ENCODE measurements at places on chromosomes 7 and 10. TPM values are rescaled to one million over a fixed set of nuclear protein-coding genes. Genes with fewer than 3 reads are reported as not detected.

SCART1 gene
- total RNA-seq, result 2.8 TPM

EIF5AL1 gene
- total RNA-seq, result 1.1 TPM

- H3K27ac ChIP-seq, result peak overlapping the region; percentile 89
- no peak overlapping the region for H3K4me3 ChIP-seq
- DNase-seq, result no peak
- peaks cover 40% of the 10 kb centered on the region for H3K4me1 ChIP-seq
- H3K27me3 ChIP-seq, result no peaks in the 10 kb centered on the region
These were observed 2.8 kb downstream of the TRAPPC14 start for GRCh38 chr7:100155553-100156317.

DNA sequence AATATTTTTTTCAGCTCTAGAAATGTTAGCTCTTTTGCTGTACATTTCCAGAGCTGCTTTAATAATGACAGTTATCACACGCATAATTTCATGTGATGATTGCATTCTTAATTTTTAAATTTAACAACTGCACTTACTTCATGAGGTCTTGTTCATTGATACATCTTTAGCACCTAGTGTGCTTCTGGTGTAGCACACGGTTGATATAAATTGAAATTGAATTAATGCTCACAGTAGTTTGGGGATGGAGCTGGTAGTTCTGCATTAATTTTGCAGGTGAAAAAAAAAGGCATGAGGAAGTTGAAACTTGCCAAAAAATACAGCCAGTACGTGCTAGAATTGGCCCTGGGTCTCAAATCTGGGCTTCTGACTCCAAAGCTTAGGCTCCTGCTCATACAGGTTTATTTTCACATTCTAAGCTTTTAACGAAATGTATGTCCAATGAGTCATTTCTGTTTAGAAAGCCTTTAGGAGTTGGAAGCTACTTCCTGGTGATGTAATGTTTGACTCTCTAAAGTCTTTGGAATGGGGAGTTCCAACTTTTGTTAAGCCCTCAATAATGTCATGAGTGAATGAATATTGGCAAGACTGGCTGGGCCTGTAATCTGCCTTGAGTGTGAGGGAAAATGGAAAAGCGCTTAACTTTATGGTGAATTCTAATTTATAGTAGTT, 62.5 kb downstream of the DAGLB start:
- peak overlapping the region; percentile 68 for H3K27ac ChIP-seq
- H3K27me3 ChIP-seq, result no peaks in the 10 kb centered on the region
- H3K36me3 ChIP-seq, result peaks cover 32% of the 10 kb centered on the region

GRCh38 chr10:68075550-68076004, 494 bp upstream of the HERC4 start:
- no peaks in the 10 kb centered on the region for H3K27me3 ChIP-seq
- peaks cover 27% of the 10 kb centered on the region for H3K36me3 ChIP-seq

DNA sequence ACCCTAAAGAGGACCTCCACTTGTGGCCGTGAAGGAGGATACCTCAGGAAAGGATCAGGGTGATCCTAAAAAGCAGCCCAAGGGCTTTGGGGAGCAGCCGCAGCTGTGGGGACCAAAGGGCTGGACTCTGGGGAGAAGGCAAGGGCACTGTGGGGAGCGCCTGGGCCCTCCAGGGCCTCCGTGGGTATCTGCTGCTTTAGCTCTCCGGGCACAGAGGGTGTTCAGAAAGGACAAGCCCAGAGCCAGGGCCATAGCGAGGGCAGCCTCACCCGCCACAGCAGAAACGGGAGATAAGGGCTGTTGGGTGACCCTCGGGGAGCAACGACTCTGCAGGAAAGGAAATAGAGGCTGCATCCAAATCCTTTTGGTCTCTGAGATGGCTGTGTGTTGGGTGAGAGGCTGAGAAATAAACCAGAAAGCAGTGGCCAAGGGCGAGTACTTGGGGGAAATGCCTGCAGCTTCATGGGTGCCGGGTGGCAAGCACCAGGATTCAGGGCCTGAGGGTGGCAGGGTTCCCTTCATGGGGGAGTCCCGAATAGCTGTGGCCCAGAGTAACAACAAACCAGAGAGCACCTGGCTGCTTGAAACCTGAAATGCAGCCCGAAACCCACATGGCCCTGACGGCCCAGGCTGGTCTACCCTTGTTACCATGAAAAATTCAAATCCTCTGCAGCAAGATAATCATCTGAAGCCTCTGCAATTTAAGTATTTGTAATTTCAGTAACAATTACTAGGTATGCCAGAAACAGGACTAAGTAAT, 95.2 kb downstream of the VIPR2 start:
- no peak overlapping the region for H3K27ac ChIP-seq
- peaks cover 2% of the 10 kb centered on the region for H3K36me3 ChIP-seq
- peaks cover 17% of the 10 kb centered on the region for H3K4me1 ChIP-seq
- no peak for DNase-seq

DNA sequence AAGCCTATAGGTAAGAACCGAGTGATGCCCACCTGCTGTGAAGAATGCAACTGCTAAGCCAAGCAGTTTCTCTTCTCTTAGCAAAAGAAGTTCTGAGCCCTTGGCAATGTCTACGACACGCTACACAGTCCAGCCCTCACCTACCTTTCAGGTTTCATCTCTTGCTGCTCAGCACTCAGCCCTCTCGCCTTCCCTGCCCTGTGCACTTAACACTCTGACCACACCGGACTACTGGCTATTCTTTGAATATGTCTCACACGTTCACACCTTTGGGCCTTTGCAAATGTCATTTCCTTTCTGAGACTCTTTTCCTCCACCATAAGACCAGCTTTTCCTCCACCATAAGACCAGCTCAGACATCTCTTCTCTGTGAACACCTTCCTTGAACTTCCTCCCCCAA, 67.0 kb upstream of the ITGB1 start:
- H3K4me3 ChIP-seq, result no peak overlapping the region
- peaks cover 3% of the 10 kb centered on the region for H3K27me3 ChIP-seq
- no peak for DNase-seq
- H3K4me1 ChIP-seq, result peaks cover 33% of the 10 kb centered on the region
- no peak overlapping the region for H3K27ac ChIP-seq

GRCh38 chr10:110457851-110458250, 39.9 kb upstream of the DUSP5 start:
- H3K36me3 ChIP-seq, result no peaks in the 10 kb centered on the region
- no peak for DNase-seq
- H3K27me3 ChIP-seq, result no peaks in the 10 kb centered on the region
